ENCODE measurements at places on chromosomes 16 and 17. TPM values are rescaled to one million over a fixed set of nuclear protein-coding genes. Genes with fewer than 3 reads are reported as not detected.

MSLN gene
- total RNA-seq = 5.4 TPM

CTRL gene
- 5.3 TPM for total RNA-seq

DNA sequence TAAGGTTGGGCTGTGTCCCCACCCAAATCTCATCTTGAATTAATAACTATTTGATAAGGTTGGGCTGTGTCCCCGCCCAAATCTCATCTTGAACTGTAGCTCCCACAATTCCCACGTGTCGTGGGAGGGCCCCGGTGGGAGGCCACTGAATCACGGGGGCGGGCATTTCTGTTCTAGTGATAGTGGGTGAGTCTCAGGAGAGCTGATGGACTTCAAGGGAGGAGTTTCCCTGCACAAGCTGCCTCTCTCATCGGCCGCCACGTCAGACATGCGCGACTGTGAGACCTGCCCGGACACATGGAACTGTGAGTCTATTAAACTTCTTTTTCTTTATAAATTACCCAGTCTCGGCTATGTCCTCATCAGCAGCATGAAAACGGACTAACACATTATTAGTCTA lies 44.9 kb upstream of the METRNL start:
- no peaks in the 10 kb centered on the region for H3K27me3 ChIP-seq
- no peak overlapping the region for H3K4me3 ChIP-seq
- no peaks in the 10 kb centered on the region for H3K4me1 ChIP-seq

- no peaks in the 10 kb centered on the region for H3K36me3 ChIP-seq
- H3K27me3 ChIP-seq = no peaks in the 10 kb centered on the region
- H3K4me3 ChIP-seq = no peak overlapping the region
- peaks cover 8% of the 10 kb centered on the region for H3K4me1 ChIP-seq
Observed at GRCh38 chr16:67399218-67399733, 6.0 kb upstream of the TPPP3 start.

DNA sequence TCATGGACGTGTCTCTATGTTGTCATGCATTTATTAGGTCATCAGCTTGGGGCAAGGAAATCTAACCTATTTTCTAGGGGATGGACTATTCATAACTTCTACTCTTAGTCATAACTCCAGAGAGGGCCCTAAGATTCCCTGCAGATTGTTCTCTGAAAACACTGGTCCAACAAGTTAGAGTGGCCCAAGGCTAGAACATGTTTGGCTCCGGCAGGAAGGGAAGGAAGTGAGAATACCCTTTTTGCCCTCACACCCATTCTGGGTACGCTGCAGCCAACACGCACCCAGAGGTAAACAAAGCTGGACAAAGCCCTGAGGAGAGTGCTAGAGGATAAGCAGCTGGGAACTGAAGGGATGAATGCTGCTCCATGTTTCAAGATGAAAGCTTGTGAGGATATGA lies 9.9 kb downstream of the C16orf86 start:
- no peak overlapping the region for H3K4me3 ChIP-seq
- H3K27me3 ChIP-seq = no peaks in the 10 kb centered on the region
- no peaks in the 10 kb centered on the region for H3K36me3 ChIP-seq
- H3K27ac ChIP-seq = no peak overlapping the region

GRCh38 chr16:3640632-3641501 lies 13.6 kb upstream of the DNASE1 start:
- peaks cover 3% of the 10 kb centered on the region for H3K4me1 ChIP-seq
- no peak overlapping the region for H3K4me3 ChIP-seq
- no peak overlapping the region for H3K27ac ChIP-seq
- H3K27me3 ChIP-seq = no peaks in the 10 kb centered on the region

DNA sequence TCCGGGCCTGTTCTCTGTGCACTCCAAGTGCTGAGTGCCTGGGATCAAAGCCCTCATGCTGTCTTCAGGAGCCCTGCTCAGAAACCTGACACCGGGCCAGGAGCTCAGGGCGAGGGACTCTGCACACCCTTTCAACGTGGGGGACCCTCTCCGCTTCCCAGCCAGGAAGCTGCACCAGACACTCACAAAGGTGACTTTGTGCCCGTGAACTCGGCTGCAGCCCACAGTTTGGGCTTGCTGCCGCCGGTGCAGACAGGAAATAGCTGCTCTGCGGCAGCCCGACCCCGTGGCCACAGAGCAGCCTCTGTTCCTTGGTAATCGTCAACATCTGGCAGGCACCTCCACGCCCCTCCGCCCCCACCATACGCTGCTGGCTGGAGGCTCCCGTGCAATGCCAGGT lies 93.4 kb upstream of the METRNL start:
- no peaks in the 10 kb centered on the region for H3K36me3 ChIP-seq
- peak; percentile 76 for DNase-seq
- H3K4me1 ChIP-seq = no peaks in the 10 kb centered on the region
- H3K27me3 ChIP-seq = no peaks in the 10 kb centered on the region
- H3K4me3 ChIP-seq = no peak overlapping the region

DNA sequence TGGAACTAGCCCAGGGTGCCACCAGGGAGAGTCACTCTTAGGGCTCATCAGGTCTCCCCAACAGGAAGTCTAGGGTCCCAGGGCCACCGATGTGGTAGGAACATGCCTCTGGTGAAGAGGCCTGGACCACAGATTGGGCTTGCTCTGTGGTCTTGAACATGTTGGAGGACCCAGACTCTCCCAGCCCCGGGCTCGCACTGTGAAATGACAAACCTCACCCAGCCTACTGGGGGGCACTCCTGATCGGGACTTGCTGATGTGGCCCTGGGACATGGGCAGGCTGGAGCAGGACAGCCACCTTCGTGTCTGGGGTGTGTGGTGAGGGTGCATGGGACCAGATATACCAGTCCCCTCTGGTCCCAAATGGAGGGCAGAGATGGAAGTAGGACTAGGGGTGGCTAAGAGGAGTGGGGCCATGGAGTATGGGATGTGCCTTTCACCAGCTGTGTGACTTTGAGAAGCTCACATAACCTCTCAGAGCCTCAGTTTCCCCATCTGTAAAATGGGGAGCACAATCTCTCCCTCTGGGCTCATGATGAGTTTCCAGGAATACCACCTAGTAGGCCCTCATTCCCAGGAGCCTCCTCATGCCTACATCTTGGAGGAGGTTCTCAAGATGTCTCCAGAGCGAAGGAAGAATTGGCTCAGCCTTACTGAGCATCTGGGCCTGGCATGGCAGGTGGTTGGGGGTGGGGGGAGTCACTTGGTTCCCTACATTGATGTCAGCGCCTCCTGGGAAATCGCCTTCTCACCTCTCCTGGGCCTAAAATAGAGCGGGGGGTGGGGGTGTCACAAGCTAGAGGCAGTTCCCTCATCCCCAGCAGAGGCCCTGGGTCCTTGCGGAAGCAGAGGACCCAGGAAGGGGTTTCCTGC lies 1.5 kb upstream of the ADAM11 start:
- H3K36me3 ChIP-seq = no peaks in the 10 kb centered on the region
- no peaks in the 10 kb centered on the region for H3K27me3 ChIP-seq
- H3K4me1 ChIP-seq = peaks cover 4% of the 10 kb centered on the region
- no peak overlapping the region for H3K27ac ChIP-seq
- no peak for DNase-seq

GRCh38 chr17:72005332-72006163 lies 115.3 kb upstream of the SOX9 start:
- no peak overlapping the region for H3K4me3 ChIP-seq
- no peak overlapping the region for H3K27ac ChIP-seq
- H3K4me1 ChIP-seq = no peaks in the 10 kb centered on the region
- no peaks in the 10 kb centered on the region for H3K27me3 ChIP-seq
- no peaks in the 10 kb centered on the region for H3K36me3 ChIP-seq

- no peak overlapping the region for H3K27ac ChIP-seq
- H3K4me1 ChIP-seq = no peaks in the 10 kb centered on the region
- H3K4me3 ChIP-seq = no peak overlapping the region
Observed at GRCh38 chr16:22673421-22673831, 140.5 kb upstream of the HS3ST2 start.

IGFALS gene
- total RNA-seq = not detected

- no peaks in the 10 kb centered on the region for H3K27me3 ChIP-seq
- no peak overlapping the region for H3K4me3 ChIP-seq
- no peak for DNase-seq
- H3K36me3 ChIP-seq = no peaks in the 10 kb centered on the region
- no peak overlapping the region for H3K27ac ChIP-seq
- no peaks in the 10 kb centered on the region for H3K4me1 ChIP-seq
Observed at GRCh38 chr17:76943202-76943601, 75.0 kb downstream of the MGAT5B start.

CLEC18B gene
- 1.8 TPM for total RNA-seq

IRX5 gene
- total RNA-seq = not detected

- no peaks in the 10 kb centered on the region for H3K27me3 ChIP-seq
- DNase-seq = no peak
- no peak overlapping the region for H3K4me3 ChIP-seq
- H3K27ac ChIP-seq = no peak overlapping the region
Observed at GRCh38 chr16:11836650-11837244, 14.6 kb downstream of the RSL1D1 start.

VAMP2 gene
- total RNA-seq = 28.0 TPM

DNA sequence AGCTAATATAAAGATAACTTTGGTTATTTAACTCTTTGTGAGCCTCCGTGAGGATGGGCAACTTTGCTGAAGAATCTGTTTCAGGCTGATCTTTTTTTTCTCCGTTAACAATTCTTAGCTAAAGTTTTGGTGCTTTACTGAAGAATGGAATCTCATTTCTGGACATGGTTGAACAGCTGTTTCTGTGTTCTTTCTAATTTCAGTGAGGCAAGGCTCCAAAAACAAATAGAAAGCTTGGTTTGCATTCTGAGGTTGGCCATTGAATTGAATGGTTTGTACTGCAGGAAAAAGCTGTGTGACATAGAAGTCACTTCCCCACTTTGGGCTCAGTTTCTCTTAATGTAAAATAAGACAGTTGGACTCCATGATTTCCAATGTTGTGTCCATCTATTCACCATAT lies 22.3 kb upstream of the HLF start:
- DNase-seq = no peak
- no peaks in the 10 kb centered on the region for H3K27me3 ChIP-seq
- H3K4me3 ChIP-seq = no peak overlapping the region
- H3K36me3 ChIP-seq = no peaks in the 10 kb centered on the region
- H3K4me1 ChIP-seq = no peaks in the 10 kb centered on the region

KRT31 gene
- total RNA-seq = not detected
